Transverse colon (tissue), 4 donors: ENCODE measurements at places on chromosomes 3 and 15.
A peak's percentile ranks its signal among the peaks of the same experiment; 100 is the strongest.

GRCh38 chr15:79164465-79164864 lies 73.9 kb upstream of the RASGRF1 start:
- DNase-seq = no peak

- DNase-seq = no peak
Measured at GRCh38 chr3:189288348-189289235, 116.8 kb downstream of the TPRG1 start.

DNA sequence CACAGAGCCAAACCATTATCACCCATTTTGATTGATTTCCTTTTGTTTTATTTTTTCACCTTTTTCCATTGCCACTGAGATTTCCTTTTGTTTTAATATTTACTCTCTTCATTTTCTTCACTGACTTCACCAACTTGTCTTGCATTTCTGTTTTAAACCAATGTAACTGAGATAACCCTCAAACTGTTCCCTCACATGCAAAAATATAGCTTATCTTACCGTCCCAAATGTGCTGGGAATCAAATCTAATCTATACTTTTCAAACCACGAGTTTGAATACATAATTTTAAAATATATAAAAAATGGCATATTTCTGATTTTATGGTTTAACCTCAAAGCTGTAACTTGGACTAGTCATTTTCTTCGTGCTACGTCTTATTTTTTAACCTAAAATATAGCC lies 143.8 kb downstream of the PLD1 start:
- no peak for DNase-seq

- DNase-seq = no peak
Measured at GRCh38 chr3:115081444-115081843, 65.6 kb downstream of the ZBTB20 start.

DNA sequence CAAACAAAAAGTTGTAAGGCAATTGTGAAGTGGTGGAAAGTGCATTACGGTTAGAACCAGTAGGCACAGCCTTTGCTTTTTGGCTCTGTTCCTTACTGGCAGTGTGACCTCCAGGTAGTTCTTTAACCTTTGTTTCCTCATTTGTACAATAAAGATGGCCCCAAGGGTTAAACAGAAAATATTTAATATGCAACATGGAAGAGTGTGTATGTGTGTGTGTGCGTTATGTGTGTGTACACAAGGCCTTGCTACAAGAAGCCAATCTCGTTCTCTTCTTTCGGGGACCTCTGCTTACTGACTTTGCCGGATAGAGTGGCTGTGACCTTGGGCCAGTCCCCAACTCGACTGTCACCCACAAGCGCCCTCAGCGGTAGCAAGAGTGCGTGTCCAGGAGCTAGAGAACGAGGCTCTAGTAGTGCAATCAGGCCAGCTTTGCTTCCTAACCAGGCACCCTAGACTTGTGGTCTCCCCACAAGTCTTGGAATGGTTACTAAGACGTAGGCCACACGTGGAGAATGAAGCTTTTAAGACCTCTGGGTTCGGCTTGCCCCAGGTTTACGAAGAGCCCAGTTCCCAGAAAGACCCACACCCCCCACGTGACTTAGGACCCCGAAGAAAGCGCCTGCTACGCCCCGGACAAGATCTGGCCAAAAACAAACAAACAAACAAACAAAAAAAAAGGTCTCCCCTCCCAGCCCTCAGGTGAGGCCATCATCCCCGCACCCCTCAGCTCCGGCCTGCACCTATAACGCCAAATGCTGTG lies 593 bp downstream of the CIAO2A start:
- DNase-seq = peak; percentile 64

DNA sequence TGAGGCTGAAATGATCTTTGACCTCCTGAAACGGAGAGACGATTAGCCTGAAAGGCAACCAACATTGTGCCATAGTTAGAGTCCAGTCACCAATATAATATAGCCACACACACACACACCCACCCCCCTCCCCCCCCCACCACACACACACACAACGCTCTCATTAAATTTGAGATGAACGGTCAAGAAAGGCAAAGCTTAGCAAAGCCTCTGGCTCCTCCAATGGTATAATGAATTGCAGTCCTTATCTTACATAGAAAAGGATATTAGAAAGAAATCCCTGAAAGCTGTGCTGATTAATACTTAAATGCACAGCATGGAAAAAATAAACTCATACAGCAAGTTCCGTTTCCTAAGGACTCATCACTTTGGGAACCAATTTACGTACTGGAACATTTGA lies 876 bp upstream of the ZNF385D start:
- no peak for DNase-seq

DNA sequence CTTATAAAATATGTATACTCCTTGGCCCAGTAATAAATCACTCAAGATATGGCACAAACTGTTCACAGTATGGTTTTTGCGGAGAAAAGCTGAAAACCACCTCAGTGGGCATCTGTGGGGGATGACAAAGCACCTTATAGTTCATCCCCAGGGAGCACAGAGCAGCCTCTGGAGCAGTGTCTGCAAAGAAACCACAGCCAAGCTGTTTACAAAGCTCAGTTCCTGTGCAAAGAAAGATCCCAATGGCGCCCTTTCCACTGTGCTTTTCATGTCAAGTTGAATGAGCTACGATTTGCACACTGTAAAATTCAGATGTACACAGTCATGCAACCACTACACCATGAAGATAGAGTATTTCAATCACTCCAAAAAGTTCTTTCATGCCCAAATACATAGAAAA lies 2.5 kb upstream of the EFCC1 start:
- no peak for DNase-seq

GRCh38 chr3:192862408-192863090 lies 55.1 kb downstream of the MB21D2 start:
- DNase-seq = no peak

DNA sequence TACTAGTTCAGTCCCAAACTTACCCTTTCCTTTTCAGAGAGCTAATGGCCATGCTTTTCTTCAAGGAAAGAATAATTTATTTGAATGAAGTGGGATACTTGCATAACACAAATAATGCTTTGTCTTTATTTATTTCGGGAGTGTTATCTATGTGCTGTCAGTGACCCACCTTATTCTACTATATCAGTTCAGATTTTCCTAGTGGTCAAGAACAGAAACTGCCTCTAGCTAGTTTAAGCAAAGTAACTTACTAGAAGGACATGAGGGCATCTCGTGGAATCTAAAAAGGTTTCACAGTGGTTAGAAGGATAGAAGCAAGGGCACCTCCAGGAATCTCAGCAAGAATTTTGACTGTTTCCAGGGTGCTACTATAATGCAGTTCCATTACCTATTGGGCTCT lies 3.8 kb upstream of the TIMMDC1 start:
- no peak for DNase-seq
